HS-5 (cell line): ENCODE measurements at places on chromosomes 4 and X.

- DNase-seq = no peak
Measured at GRCh38 chr4:1414831-1415680, 8.8 kb upstream of the NKX1-1 start.

GRCh38 chr4:560731-561291 is 15.3 kb downstream of the TMEM271 start:
- no peak for DNase-seq

DNA sequence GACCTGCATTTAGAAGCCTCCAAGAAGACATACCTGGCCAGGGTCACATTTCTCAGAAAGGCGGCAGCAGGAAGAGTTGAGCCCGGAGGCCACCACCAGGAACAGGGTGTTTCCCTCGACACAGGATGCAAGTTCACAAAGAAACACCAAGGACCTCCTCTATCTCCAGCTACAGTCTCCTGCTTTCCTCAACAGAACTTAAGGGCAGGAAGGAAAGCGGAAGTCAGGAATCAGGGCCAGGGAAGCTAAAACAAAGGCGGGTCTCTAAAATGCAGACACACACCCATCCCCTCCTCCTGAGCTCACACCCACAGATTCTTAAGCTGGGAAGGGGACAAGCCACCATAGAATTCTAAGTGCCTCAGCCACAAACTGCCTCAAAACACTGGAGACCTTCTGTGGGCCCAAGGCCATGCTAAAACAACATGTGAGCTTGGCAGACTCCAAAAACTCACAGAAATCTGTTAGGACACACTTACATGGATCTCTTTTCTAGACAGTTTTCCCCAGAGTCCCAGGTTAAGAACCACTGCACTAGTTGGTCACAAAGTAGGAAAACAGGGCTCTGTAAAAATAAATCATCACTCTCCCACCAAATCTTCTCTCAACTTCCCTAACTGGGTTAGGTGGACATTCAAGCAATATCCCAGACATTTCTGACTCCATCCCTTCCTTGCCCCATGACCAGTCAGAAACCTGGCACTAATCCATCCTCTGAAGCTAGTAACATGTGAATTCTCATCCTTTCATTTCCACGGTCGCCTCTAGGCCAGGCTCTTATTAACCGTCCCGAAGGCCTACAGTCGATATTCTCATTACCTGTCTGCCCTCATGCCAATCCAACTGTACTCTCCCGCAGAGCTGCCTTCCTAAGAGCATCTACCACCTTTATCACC is 163.2 kb downstream of the APBB2 start:
- no peak for DNase-seq

- no peak for DNase-seq
Measured at GRCh38 chrX:134573683-134574035, 84.6 kb downstream of the PLAC1 start.

- DNase-seq = no peak
Measured at GRCh38 chr4:137700072-137700471, 167.8 kb upstream of the PCDH18 start.

DNA sequence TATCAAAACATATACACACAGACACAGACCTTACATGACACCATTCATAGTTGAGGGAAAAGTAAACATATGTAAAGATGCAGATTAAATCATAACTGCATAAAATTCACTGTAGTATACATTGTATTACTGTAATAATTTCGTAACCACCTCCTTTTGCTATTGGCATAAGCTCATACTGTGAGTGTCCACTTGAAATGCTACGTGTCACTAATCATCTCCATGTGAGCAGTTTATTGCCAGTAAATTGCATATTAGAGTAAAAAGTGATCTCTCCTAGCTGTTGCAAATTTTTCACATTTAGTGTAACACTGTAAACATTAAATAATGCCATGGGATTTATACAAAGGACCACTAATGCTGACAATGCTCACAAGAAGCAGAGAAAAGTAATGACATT is 256.7 kb upstream of the GNPDA2 start:
- no peak for DNase-seq

GRCh38 chr4:81827577-81828202 is 356.0 kb upstream of the RASGEF1B start:
- no peak for DNase-seq

DNA sequence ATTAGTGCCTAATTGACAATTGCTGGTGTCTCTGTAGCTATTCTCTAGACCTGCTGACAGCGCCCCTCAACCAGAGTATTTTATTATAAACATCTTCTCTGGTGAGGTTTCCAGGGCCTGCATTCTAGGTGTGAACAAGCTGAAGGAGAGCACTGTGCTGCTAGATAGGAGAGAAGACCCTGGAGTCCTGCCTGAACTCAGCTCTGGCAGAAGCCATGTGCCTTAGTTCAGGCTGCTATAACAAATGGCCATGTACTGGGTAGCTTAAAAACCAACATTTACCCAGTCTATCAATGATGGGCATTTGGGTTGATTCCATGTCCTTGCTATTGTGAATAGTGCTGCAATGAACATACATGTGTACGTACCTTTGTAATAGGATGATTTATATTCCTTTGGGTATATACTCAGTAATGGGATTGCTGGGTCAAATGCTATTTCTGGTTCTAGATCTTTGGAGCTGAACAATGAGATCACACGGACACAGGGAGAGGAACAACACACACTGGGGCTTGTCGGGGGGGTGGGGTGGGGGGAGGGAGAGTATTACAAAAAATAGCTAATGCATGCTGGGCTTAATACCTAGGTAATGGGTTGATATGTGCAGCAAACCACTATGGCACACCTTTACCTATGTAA is 185.5 kb upstream of the CPEB2 start:
- DNase-seq = no peak

DNA sequence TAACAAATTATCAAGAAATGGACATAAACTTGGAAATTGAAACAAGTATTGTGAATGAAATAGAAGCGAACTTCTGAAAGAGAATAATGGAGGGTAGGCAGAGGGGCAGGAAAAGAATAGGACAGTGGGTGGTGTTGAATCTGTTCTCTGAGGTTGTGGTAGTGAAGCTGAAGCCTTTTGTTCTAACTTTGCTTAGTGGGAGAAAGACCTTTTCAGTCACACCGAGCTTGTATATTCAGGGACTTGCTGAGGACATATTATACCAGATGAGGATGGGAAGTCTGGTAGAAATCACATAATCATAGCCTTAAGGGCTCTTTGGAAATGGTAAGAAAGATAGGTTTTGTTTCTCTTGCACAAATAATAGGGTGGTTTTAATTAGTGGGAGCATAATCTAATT is 115.4 kb upstream of the NDST4 start:
- no peak for DNase-seq

- no peak for DNase-seq
Measured at GRCh38 chr4:143207555-143207954, 22.8 kb downstream of the USP38 start.

GRCh38 chr4:185865901-185866328 is 53.9 kb upstream of the SORBS2 start:
- DNase-seq = no peak

DNA sequence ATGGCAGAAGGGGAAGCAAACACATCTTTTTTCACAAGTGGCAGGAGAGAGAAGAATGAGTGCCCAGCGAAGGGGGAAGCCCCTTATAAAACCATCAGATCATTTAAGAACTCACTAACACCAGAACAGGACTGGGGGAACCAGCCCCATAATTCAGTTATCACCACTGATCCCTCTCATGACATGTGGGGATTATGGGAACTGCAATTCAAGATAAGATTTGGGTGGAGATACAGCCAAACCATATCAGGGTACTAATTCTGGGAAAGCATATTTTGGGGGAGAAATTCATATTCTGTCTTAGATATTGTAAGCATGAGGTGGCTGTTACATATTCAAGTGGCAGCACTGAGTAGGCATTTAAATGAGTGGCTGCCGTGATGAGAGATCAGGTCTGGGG is 87.8 kb downstream of the RAPGEF2 start:
- no peak for DNase-seq

GRCh38 chr4:112290341-112290740 is 4.6 kb upstream of the TIFA start:
- DNase-seq = no peak

DNA sequence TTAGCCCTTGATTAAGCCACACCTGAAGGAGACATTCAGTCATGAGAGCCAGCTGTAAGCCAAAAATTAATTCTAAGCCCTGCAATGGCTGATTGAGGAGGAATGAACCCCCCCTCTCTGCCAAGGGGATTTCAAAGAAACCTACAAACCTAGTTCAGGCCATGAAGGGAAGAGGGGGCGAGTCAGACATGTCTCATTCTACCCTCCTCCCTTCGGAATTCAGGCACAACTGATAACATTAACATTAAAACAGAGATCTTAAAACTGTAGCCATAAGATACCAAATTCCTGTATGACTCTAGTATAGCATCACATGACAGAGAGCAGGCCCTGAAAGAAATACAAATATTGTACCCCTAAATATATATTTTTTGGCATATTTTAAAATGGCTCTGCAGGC is 40.4 kb upstream of the AFAP1 start:
- peak; percentile 65 for DNase-seq

DNA sequence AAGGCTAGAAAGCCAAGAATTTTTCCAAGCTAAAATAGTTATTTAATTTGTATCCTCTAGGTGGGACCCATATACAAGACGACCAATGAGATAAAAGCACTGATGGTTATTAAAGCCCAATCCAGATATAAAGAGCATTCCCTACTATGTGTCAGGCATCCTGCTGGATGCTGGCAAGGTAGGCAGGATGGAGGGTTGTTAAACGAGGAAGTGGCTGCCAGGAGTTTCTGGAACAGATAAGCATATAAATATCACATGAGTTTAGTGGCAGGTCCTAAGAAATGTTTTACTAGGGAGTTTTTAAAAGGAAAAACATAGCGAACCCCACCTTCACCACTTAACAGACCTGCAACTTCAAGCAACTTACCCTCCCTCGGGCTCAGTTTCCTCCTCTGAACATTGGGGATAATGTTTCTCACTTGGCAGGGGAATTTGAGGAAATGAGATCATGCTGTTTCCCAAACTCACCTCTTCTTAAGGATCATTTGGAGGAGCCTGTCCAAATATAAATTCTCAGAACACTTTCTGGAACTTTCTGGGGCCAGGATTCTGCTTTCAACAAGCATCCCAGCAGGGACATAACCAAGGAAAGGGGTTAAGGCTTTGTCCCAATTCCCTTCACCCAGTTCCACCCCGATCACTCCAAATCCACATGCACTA is 94.3 kb upstream of the LDB2 start:
- DNase-seq = no peak

DNA sequence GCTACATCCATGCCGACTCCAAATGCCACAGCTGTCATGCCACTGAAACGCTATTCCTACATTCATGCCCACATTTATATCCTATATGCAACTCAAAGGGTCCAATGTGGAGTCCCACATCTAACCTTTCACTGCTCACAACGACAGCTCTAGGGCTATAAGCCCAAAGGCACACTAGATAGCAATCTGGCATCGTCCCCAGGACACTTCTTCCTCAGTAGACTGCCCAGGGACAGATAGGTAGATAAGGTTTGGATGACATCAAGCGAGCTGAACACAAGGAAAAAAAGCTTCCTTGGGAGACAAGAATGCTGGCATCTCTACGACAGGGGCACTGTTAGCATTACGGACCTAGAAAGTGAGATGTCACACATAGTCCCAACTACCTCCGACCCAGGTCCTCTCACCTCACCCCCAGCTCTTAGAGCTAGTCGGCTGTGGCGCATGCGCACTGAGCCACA is 685 bp downstream of the RAB9B start:
- no peak for DNase-seq

DNA sequence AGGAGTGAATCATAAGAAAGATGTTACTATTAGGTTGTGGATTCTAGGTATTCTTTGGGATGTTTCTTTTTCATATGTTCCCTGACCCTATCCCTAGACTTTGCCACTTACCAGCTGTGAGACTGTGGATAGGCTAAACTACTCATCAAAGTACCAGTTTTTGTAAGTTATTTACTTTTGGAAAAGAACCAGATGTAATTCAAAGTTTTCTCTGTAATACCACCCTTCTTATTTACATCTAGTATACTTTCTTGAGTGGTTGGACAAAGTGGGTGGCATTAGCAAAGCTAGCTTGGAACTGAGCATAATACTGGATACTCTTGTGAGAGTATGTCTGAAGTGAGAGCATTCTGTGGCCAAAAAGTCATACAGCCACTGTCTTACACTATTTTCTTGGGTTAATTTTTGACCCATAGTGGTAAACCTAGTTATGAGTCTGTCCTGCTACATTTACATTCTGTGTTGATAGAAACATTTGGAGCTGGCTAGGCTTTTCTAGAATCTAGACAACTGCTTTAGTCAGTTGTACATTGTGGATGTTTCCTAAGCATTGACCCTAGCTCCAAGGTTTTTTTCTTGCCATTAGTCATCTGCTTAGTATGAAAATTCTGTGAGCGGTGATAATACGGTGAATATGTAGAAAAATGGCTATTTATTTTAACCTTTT is 41.7 kb downstream of the KDM6A start:
- no peak for DNase-seq

GRCh38 chr4:56424697-56425514 is 10.5 kb downstream of the PPAT start:
- DNase-seq = no peak

DNA sequence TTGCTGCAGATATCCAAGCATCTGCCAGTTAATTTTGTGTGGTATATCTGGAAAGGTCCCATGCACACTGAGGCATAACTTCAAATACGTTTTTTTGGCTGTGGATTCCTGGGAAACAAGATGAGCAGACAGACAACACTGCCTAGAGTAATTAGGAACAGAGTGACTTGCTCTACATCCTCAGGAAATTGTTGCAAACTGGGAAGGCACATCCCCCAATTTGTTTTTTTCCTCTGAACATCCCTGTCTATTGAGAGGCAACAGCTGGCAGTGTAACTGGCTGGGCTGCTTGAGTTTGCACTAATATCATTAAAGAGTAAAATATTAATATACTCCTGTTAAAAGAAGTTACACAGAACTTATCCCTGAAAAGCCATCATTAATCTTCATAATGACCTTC is 207.7 kb upstream of the SLIT2 start:
- DNase-seq = no peak

DNA sequence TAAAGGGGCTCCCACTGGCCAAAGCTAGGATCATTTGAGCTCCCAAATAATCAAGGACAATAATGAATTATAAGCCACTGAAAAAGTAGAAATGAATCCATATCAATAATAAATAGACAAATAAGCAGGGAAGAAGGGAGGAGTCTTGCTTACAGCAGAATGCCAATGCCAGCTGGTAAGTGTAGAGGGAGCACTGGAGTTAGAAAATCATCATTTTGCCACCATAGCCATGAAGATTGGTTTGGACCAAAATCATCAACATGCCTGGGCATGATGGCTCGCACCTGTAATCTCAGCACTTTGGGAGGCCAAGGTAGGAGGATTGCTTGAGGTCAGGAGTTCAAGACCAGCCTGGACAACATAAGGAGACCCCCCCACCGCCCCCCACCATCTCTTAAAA is 20.4 kb upstream of the SH3KBP1 start:
- no peak for DNase-seq

DNA sequence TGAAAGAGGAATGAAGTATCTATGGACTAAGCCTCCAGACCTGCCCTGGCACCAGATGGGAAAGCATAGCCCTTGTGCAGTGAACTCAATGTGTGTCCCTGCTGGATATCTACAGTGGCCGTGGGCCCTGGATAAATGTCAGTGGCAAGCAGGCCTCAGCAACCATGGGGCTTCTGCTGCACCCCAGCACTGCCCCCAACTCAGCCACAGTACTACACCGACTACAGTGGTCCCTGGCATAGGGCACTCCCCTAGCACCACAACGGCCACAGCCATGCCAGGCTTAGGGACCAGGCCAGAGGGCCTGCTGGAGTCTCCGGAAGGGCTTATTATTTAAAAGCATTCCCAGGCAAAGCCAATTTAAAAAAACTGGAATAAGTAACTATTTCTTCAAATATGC is 459.1 kb downstream of the SH2D1A start:
- DNase-seq = no peak
